ENCODE measurements at places on chromosomes 2 and 18.

DNA sequence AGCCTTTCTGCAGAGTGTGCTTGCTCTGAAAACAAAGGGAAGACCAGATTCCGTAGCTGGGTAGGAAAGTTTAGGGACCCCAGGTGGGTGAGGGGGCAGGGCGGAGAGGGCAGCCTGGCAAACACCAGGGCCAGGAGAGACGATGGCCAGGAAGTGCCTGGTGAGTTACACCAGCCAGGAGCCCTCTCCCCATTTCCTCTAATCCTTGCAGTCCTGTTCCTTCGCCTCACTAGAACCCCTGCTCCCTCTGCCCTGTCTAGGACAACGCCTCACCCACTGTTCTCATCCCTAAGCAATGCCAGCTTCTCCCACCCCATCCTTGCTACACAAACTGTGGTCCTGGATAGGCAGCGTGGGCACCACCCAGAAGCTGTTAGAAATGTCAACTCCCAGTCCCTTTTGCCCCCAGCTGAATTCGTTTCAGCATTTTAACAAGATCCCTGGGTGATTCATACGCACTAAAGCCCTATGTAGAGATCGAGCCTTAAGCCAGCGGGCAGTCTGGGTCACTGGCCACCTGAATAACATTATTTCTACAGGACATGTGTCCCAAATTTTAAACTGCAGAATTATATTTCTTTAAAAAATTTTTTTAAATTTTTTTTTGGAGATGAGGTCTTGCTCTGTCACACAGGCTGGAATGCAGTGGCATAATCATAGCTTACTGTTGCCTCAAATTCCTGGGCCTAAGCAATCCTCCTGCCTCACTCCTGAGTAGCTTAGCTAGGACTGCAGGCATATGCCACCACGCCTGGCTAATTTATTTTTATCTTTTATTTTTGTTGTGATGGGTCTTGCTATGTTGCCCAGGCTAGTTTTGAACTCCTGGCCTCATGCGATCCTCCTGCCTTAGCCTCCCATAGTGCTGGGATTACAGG lies 10.9 kb downstream of the WIPF1 start:
- no peak for DNase-seq

GRCh38 chr2:85772841-85773491 lies 19.2 kb downstream of the ATOH8 start:
- peak; percentile 54 for DNase-seq

DNA sequence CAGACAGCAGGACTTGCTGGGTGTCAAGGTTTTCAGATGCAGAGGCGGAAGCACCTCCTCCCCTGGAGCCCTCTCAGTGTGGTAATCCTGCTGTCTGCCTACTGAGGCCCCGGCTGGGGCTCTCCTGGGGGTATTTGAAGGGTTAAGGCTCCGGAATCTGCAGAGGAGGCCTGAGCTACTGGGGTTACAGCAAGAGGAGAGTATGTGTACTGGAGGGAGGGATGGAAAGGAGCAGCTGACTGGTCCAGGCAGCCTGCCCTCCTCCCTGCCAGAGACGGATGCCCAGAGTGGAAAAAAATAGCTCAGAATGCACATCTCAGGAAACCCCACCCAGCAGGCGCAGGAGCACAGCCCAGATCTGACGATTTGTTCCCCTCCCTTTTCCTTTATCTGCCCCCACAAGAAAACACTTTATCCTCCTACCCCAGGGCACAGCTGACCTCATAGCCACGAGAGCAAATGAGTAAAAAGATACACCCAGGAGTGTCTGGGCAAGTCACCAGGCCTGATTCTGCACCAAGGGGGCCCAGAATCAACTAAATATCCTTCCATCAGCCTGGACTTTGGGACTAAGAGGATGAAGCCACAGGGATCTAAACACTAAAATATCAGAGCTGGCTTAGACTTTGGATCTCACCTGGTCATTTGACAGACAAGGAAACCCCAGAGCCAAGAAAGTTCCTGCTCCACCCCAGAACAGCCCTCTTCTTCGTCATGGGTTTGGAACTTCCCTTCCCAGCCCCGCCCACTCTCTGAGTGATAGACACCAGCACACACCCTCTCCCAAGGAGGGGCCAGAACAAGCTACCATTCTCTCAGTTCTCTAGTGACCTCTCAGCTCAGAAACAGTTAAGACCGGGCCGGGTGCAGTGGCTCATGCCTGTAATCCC lies 5.5 kb downstream of the TMBIM1 start:
- DNase-seq, result peak; percentile 98

- DNase-seq, result peak; percentile 6
Observed at GRCh38 chr2:97844311-97844859, 131.0 kb downstream of the ZAP70 start.

DNA sequence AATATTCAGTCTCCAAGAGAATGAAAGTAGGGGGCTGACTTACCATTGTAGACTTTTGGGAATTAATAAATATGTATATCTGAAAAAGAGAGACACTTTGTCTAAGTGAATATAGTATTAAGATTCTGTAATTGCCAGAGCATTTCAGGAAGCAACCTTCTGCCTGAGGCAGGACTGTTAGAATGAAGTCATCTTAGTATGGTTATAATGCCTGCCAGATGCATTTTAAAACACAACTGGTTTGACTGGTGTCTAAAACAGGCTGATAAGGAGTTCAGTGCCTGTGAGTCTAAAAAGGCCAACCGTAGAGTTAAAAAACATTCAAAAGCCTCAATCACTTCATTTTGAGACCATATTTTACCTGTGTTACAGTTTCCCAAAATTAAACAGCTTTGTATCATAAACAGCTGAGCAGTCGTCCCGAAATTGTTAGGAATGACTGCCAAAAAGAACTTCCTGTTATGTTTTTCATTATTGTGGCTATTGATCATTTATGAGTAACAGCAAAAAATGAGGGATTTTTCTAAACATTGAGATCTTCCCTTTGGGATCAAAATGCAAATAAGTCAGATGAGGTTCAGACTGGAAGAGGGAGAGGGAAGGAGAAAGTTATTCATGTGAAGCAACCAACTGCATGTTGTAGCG lies 443.9 kb downstream of the PID1 start:
- peak; percentile 87 for DNase-seq

Data from muscle of leg (tissue), 16 donors.